ENCODE measurements at places on chromosomes 12 and 14.

DNA sequence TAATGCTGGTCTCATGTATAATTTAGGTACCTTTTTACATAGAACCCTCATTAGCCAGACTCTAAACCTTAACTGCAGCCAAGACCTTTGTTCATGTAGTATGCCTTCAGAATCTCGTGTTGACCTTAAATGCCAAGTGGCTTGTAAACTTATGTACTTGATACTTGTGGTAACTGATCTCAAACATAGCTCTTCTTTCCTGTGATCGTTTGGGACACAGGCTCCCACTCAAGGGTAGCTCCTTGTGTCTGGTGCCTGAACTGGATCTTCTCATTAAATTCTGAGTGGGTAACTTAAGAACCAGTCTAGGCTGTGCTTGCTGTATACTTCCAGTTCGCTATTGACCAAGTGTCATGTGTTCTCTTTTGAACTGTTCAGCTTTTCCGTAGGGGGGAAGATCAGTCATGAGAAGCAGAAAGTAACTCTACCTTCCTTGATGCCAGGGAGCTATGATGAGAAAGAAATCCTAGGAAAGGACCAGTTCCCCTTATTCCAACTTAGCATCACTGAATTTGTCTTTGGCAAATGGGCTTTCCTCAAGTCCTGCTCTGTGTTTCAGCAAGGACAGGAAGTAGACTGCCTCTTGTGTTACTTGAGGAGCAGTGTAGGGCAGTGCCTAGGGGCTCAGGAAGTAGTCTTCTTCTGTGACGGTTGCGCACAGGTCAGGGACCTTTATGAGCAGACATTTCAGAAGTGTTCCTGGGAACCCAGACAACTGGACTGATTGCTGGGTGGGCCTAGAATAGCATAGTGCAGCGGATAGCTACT lies 2.5 kb downstream of the LGALS3 start:
- no peak for DNase-seq

DNA sequence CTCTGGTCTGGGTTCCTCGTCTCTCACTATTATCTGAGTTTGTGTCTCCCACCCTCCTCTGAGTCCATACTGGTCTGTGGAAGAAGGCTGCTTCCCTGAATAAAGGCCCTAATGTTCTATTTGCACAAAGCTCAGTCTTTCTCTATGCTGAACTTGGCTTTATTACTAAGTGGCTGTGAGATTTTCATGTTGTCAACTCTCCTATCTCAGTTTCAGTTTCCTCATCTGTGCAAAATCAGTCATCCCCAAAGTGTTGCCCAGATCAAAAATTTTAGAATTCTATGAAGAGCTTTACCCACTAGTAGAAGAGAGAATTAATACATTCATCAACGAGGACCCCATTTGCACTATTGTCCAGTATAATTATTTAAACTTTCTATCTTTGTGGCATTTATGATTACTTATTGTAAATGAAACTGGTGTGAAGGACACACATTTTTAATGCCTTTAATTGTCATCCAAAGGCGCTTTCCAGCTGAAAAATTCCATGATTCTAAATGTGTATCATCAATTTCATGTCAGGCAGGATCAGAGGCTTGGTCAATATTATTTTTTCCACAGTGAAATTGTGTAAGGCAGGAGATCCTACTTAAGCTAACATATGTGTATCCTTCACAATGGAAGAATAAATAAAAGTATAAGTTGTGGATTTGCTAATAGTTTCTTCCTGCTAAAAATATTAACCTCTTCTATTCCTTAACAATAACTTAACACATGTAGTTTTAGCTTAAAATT lies 79.1 kb upstream of the EEA1 start:
- DNase-seq = no peak

- no peak for DNase-seq
Observed at GRCh38 chr12:124745465-124745890, 118.2 kb downstream of the SCARB1 start.

GRCh38 chr12:10361084-10361483 lies 28.8 kb downstream of the KLRK1 start:
- peak; percentile 97 for DNase-seq
